ENCODE measurements at places on chromosomes 6 and 20.
A peak's percentile ranks its signal among the peaks of the same experiment; 100 is the strongest.

DNA sequence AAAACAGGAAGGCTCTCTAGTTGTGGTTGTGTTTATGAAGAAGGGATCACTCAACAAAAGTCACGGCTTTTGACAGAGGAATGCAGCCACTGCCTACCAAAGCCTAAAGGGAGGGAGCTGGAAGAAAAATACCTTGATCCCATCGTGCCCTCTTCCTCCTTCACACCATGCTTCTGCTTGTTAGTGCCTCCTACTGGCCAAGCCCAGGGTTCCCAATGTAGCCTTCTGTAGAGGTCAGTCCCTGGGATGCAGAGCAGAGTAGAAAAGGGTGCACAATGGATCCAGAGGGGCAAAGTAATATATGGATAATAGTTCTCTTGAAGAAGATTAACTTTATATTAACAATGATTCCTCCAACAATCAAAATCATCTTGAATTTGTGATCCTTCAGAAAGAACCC is 293.5 kb upstream of the FERMT1 start:
- no peak for DNase-seq

DNA sequence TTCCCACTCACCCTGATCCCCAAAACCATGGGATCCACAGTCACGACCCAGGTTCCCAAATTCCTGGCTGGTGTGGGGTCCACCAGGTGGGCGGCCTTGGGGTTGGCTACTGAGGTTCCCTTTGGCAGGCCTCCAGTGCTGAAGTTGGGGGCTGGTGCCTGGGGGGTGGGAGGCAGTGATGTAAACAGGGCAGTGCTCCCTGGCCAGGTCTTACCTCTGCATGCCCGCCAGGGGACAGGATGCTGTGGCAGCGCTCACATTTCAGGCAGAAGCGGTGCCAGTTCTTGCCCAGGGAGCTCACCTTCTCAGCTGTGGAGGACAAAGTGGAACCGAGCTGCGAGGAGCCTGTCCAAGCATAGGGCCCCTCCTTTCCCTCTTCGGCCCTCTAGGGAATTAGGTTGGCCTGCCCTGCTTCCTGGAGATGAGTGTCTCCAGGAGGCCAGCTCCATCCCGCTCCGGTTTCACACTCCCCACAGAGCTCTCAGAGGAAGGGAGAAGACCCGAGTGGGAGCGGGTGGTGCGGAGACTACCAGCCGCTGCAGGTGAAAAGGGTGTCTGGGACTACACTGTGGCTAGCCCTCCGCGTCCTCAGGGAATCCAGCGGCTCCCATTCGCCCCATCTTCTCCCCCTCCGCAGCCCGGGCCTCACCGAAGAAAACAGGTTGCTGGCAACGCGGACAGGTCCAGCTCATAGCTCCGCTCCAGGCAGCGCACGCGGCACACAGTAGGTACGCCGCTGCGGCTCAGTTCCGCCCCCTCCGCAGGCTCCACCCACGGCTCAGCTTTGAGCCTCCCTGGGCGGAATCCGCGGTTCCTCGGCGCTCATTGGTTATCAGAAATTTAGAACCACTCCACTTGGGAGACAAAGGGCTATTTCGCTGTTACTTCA is at the start of gene CRIP3:
Gene CRIP3 (minus strand): TSS at position 726 of the 889 bp plus-strand sequence. CDS start 34 bp downstream, at position 692.
- peak; percentile 44 for DNase-seq

DNA sequence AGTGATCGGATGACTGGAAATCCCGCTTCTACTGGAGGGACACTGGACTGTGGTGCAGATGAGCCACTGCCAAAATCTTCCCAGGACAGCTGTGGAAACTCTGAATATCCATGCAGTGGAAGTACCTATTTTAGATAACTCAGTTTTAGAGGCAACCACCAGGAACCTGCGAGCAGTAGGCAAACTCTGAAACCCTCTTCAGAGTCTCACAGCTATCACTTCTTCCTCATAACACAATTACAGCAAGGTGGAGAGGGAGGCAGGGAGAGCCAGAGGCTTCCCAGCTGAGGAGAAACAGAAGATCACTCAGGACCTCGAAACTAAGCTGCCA is 322.8 kb upstream of the NT5E start:
- no peak for DNase-seq

GRCh38 chr6:27176523-27177484 is 70.7 kb upstream of the PRSS16 start:
- DNase-seq: peak; percentile 77

GRCh38 chr20:38842026-38842425 is 36.5 kb downstream of the PPP1R16B start:
- no peak for DNase-seq

GRCh38 chr6:34205466-34205865 is 31.2 kb upstream of the HMGA1 start:
- DNase-seq: no peak

- peak; percentile 26 for DNase-seq
These were observed 34.2 kb downstream of the CEP162 start for GRCh38 chr6:84193114-84193708.

DNA sequence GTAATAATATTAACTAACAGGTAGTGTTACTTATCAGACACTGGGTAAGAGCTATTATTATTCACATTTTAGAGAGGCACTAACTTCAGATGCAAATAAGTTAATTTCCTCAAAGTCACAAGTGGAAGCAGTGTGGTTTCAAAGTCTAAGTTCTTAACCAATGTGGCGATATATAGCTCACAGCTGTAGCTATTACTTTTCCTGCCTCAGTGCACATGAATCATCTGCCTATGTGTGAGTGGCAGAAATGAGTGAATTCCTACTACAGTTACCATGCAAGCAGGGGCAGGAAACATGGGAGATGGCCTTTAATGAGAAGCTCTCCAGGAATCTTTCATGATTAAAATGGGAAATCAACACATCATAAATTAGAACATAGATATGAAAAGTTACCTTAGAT is 126.2 kb upstream of the EYA4 start:
- DNase-seq: no peak

- DNase-seq: no peak
These were observed 2.3 kb downstream of the KLHDC3 start for GRCh38 chr6:43016176-43016942.

DNA sequence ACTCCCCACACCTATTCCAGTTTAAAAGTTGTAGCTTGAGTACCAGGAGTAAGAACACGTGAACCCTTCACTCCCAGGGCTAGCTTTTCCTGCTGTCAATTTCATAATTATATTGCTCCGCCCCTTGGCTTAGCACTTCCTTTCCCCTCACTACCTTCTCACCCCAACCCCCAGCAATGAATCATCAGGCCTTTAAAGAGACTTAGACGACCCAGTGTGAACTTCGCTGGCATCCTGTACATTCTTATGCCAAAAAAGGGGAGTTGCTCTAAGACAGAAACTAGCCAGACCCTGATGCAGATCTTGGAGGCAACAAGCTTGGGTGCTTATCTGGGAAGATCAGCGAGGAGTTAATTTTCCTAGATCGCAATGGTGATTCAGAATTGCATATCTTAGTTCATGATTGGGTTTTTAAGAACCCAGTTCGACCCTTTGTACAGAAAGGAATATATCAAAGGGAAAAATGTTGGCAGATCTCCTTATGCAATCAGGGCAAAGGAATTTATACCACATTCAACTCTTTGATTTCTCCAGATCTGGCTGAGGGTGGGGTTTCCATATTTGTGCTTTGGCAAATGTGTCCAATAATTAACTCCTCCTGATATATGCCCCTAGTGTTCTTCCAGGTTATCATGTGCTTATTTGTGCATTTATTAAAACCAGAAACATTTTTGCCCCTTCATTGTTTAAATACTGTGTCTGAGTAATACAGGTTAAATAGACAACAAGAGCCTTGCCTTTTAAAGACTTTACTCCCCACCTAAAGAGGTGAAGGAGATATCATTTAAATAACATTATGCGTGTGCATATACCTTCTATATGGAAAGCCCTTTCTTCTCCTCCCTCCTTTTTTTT is 8.1 kb upstream of the ATXN1 start:
- DNase-seq: peak; percentile 75

DNA sequence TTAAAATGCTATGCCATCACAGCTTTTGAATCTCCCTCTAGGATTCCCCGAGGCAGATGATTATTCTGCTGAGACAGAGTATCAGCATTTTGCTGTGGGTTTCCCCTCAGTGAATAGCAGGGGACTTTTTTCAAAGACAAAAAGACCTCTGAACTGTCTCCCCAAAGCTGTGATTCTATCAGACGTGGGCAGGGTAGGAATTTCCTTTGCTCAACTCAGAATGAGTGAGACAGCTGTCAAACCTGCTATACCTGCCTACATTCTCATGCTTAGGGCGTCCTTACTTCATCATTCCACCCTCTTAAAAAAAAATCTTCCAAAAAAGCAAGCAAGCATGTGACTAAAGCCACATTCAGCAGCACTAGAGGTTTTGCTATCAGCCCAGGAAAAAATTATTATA is 147.6 kb upstream of the FAM83B start:
- DNase-seq: no peak

GRCh38 chr20:49845060-49845459 is 32.4 kb downstream of the SLC9A8 start:
- DNase-seq: no peak

DNA sequence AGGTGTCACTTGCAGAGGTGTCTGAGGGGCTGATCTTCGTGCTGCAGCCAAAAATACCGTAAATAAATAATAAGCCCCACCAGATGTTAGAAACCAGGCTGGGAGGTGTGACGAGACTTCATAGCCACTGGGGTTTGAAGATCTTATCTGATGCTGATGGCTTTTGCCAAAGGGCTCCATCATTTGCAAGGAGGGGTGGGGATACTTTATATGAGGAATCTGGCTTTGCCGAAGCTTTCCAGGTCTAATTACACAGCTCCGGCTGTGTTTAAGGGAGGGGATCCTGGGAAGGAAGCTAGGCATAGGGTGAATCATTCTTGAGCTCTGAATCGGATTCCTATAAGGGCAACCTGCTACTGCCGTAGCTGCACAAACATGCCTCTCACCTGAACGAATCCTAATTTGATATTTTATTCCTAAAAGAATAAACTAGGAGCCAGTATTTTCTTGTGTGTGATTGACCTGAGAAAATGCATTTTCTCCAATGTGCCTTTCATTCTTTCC is 249.6 kb downstream of the SOD2 start:
- DNase-seq: no peak

DNA sequence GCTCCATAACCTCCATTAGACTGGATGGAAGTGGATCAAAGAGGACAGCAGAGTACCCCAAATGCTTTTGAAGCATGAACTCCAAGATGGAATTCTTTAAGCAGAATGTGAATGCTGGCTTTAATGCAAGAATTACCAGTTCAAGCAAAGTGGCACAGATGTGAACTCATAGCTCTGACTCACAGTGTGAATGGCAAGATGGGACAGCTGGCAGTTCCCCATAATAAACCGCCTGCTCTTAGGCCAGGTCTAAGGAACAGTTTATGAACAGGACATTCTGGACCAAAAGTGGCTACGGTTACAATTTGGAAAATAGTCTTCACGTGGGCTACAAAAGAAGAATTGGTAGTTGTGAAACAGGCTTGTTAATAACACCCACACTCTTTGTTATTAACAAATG is 76.5 kb downstream of the SPTLC3 start:
- no peak for DNase-seq

- DNase-seq: no peak
These were observed 135.1 kb downstream of the AGPAT4 start for GRCh38 chr6:161138543-161139303.

- DNase-seq: no peak
These were observed 271.6 kb downstream of the FARS2 start for GRCh38 chr6:5532941-5533340.

DNA sequence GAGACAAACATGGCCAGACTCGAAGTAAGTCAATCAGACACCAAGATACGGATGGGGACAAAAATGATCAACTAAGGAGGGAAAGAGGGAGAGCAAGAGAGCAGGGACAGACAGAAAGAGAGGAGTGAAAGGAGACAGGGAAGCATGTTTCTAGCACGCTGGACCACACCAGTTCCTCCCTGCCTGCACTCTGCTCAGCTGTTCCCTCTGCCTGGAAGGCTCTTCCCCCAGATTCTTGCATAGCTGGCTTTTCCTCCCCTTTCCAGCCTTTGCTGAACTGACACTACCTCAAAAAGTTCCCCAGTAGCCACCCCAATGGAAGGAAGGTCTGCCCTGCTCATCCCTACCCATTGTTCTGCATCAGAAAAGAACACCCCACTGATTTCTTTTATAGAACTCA is 185.9 kb downstream of the MAFB start:
- DNase-seq: peak; percentile 7

DNA sequence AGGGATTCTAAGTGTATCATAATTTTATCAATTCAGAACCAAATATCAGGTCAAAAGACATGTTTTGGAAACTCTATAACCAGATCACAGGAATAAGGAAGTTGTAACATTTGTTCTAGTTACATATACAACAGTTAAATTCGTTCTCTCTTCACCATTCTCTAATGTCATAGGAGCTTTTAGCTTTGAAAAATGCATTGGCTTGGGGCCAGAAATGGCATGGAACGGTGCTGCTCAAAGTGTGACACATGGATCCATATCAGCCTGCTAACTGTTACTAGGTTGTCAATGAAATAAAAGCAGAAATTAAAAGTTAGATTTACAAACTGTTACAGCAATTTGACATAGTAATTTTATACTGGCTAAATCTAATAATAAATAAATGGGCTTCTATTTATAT is 120.3 kb downstream of the LCA5 start:
- no peak for DNase-seq

DNA sequence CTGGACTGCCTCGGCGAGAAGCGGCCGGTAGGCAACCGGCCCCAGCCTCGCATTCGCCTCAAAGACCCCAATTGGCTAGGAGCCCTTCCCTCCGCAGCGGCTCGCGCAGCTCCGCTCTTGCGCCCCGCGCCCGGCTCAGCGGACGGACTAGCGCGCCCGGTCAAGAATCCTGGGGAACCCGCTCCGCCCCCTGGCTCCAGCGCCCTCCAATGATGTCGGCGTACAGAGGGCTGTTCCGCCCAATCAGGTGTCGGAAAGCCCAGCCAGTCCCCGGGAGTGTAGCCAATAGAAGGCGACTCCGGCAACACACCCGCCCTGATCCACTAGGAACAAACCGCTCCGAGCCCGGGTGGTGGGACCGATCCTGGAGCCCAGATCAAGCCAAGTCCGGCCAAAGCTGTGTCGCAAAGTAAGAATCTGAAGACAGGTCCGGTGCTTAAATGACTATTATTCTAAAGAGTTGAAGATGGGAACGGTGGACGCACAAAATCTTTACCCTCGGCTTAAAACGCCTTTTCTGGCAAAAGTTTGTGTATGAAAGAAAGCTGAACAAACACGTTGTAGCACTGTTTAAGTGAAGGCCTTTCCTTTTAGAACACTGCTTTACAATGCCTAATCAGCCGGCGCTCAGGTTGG is 132.2 kb downstream of the OGFRL1 start:
- DNase-seq: peak; percentile 99

GRCh38 chr20:14332866-14333265 is 4.5 kb downstream of the FLRT3 start:
- DNase-seq: peak; percentile 23

GRCh38 chr6:12485226-12485764 is 195.1 kb downstream of the EDN1 start:
- DNase-seq: peak; percentile 55

GRCh38 chr20:50202677-50203076 is 12.0 kb downstream of the CEBPB start:
- DNase-seq: no peak

DNA sequence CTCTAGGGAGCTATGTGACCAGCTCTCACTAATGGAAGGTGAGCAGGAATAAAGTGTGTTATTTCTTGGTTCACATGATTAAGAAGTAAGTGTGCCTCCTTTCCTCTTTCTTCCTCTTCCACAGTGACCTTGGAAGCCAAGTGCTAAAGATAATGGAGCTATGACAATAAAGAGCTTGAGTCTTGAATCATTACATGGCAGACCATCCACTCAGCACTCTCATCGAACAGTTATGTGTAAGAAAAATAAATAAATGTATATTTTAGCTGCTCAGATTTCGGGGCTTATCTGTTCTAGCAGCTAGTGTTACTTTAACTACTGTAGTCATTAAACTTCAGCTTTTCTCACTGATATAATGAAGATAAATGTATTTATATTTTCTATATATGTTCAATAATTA is 72.9 kb downstream of the HDGFL1 start:
- DNase-seq: peak; percentile 17

Data from adipocyte (in vitro differentiated cells).